SHP77 (cell line): ENCODE measurements at places on chromosomes 4 and X.

DNA sequence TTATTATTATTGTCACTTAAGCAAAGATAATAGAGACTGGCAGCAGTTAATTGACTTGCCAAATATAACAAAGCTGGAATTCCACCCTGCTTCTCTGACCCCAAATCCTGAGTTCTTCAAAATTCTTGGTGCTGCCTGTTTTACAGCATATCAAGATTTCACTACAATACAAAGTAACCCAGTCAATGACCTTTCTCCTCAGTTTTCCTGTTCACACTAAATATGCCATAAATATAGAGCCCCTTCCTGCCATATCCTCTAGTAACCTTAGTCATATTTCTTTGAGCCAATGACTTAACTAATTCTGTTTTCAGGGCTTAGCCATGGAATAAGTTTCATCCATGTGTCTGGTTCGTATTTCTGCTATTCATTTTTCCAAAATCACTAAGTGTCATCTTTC lies 315.3 kb upstream of the HS3ST1 start:
- DNase-seq = no peak

DNA sequence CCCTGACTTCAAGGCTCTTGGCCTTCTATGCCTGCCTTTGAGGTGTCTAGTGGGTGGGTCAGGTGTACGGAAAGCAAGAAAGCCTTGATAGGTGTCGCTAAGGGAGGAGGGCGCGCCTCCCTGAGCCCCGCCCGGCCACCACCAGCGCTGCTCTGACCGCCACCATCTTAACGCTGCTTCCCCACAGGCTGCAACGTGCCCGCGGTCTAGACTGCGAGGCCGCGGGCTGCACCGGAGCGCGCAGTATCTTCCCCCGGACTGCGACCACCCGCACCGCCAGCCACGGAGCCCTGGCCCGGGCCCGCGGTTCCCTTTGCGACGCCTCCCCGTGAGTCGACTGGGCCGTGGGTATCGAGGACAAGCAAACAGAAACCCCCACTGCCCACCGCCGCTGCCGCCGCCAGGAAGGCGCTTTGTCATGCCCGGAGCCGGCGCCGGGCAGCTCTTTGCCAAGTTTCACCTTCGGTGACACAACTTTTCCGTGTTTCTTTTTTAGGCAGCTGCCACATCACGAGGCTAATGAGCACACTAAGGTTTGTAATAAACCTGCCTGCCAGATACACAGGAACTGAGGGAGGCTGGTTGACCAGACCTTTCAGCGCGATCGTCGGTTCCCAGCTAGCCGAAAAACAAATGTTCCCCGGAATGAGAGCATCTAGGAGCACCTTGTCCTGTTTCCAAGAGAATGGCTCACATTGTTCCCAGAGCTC lies 335.8 kb upstream of the F9 start:
- no peak for DNase-seq

DNA sequence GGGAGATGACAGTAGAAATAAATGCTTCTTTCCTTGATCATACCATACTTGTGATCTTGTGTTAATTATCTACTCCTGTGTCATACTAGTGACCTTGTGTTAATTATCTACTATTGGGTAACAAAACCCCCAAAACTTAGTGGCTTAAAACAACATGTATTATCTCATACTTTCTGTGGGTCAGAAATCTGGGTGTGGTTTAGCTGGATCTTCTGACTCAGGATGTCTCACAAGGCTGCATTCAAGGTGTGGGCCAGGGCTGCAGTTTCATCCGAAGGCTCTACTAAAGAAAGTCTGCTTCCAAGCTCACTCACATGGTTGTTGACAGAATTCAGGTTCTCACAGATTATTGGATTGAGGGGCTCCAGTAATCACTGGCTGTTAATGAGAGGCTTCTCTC lies 70.3 kb upstream of the NDP start:
- DNase-seq = no peak

- DNase-seq = no peak
Measured at GRCh38 chr4:47531954-47532321, 46.9 kb downstream of the ATP10D start.

GRCh38 chr4:7073526-7074390 lies 5.9 kb upstream of the GRPEL1 start:
- DNase-seq = peak; percentile 18

GRCh38 chr4:138178566-138178965 lies 63.6 kb downstream of the SLC7A11 start:
- DNase-seq = no peak

- no peak for DNase-seq
Measured at GRCh38 chrX:149877636-149878035, 3.3 kb upstream of the MAGEA8 start.

GRCh38 chr4:92307866-92308265 lies 4.1 kb downstream of the GRID2 start:
- no peak for DNase-seq

- DNase-seq = no peak
Measured at GRCh38 chrX:41391606-41392005, 55.5 kb upstream of the NYX start.

GRCh38 chr4:182866746-182867145 lies 50.4 kb downstream of the DCTD start:
- no peak for DNase-seq

- no peak for DNase-seq
Measured at GRCh38 chrX:153669901-153670731, 3.5 kb downstream of the PNCK start.

GRCh38 chrX:2360731-2361130 lies 140.0 kb downstream of the DHRSX start:
- DNase-seq = no peak

DNA sequence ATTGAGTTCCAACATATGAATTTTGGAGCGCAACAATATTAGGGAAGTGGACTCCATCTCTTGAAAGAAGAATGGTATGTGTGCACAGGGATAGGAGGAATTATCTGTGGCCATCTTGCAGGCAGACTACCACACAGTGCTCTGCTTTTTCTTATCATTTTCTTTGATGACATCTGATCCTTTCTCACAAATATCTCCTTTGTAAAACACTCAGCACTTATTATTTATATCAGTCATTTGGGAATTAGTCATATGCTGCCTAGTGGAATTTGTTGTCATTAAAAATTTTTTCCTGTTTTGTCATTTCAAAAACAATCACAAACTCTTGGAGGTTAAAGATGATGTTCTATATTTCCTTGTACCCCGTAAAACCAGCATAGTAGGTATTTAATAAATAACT lies 444.3 kb upstream of the ATOH1 start:
- no peak for DNase-seq

DNA sequence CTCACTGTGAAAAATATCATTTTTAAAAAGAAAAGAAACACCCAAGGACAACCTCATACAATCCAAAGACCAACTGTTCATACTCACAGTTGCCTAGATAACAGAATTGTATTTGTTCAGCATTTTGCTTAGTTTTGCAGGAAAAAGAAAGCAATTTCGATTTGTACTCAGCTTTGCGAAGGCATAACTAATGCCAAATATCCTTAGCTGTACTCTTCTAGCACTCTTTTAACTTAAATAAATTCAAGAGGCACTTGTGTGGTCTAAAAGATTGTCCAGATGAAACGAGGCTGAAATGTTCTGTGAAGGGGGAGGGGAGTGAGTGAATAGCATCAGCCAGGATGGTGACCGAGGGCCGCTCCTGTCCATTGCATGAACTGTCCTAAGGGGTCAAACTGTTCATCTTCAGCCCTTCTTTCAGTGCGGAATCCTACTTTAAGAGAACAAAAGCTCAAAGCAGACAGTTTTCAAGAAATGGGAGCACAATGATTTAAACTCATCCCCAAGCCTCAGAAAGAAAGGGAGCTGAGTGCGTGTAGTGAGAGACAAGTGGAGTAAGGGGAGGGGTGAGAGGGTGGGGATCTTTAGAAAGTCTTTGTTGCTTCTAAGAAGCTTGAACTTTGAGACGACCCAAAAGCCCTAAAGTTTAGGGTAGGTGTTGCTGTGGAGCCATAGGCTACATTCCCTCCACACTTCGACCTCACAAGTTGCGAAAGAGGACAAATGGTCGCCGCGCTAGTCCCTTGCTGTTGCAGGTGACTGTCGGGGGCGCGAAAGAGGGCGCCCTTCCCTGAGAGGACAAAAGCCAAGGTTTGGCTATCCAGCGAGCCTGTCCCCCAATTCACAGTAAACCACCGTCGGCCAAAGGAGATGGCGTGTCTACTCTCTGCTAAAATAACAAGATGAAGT lies 4.0 kb upstream of the NEUROG2 start:
- no peak for DNase-seq

- peak; percentile 97 for DNase-seq
Measured at GRCh38 chr4:186651624-186652023, 72.0 kb downstream of the FAT1 start.

DNA sequence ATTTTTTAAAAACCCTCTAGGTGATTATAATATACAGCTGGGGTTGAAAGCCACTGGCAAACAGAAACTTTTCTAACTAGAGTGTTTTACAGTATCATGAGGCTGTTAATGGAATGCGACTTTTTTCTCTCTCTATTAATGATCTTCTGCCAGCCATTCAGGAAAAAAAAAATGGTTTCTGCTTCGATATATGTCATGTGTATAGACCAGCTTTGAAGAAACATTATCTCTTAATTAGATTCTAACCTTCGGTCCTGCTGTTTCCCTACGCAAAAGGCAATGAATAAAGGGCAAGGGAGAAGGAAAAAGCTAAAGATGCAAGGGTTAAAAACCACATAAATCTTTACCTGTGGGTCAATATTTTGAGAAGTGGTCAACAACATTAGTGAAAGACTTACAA lies 1662.1 kb upstream of the TENM3 start:
- DNase-seq = no peak

GRCh38 chrX:110836982-110837381 lies 41.4 kb upstream of the CHRDL1 start:
- DNase-seq = no peak

DNA sequence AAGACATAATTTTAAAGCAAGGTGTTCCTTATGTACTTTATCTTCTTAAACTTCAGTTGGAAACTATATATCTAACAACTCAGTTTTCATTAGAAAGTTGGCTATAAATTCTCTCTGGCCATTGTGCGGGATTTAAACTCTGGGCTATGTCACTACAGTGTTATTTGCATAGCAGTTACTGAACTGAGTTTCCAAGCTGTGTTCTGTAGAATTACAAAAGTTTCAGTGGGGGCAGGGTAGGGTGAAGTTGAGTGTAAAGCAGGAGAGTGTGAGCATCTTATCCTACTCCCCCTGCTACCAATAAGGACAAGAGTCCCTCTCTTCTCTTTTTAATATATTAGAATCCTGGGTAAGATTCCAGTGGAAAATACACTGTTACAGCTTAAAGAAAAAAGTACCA lies 254.5 kb upstream of the SLITRK2 start:
- DNase-seq = no peak

DNA sequence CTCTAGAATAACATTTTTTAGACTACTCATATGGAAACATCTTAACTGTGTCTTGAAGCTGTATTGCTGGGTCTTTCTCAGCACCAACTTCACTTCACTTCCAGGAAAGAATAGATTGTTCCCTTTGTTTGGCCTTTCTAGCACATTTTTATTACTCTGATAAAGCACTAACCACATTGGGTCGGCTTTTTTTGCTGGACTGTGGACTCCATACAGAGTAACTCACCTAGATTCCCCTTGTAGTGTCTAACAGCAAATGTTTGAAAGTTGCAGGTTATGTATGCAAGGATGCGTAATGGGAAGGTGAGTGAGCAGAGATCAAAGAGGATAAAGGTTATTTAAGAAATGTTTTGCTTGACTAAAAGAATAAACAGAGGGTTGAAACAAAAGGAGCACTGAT lies 101.2 kb downstream of the MMRN1 start:
- no peak for DNase-seq

GRCh38 chr4:183700407-183700806 lies 41.3 kb downstream of the TRAPPC11 start:
- DNase-seq = no peak

GRCh38 chr4:112765317-112765974 lies 128.5 kb downstream of the LARP7 start:
- peak; percentile 2 for DNase-seq

DNA sequence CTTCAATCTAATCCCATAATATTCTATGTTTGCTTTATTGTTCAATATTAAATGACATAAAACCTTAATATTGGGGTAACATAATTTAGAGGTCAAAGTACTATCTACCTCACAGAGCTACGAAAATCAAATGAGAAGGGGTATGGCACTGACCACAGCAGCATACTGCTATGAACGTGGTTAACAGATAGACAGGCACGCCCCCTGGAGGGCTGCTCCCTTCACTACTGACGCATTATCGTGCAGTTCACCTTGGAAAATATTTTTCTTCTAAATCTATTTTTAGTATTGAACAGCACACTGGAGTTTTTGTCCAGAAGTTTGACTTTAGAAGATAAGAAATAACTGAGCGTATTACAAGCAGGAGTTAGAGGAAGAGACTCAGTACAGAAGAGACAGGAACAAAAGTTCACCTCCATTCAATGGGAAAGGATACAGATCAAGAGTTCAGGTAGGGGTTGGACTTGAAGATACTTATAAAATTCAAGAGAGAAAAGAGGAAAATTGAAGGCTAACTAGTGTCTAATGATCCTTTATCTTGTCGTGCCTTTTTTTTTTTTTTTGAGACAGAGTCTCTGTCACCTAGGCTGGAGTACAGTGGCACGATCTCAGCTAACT lies 22.7 kb downstream of the MAP9 start:
- peak; percentile 3 for DNase-seq

DNA sequence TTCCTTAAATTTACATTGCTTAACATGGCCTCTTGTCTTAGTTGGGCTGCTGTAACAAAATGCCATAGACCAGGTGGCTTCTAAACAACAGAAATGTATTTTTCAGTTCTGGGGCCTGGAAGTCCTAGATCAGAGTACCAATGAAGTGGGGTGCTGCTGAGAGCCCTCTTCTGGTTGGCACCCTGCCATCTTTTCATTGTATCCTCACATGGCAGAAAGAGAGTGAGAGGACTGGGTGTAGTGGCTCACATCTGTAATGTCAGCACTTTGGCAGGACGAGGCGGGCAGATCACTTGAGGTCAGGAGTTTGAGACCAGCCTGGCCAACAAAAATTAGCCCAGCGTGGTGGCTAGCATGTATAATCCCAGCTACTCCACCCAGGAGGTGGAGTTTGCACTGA lies 12.0 kb upstream of the KLB start:
- no peak for DNase-seq

- DNase-seq = no peak
Measured at GRCh38 chr4:42515156-42515884, 118.0 kb downstream of the SHISA3 start.

GRCh38 chr4:150886597-150886996 lies 128.5 kb downstream of the LRBA start:
- DNase-seq = no peak

GRCh38 chr4:95585016-95585695 lies 36.4 kb upstream of the UNC5C start:
- DNase-seq = no peak

- DNase-seq = no peak
Measured at GRCh38 chr4:168705121-168705520, 208.3 kb downstream of the PALLD start.

DNA sequence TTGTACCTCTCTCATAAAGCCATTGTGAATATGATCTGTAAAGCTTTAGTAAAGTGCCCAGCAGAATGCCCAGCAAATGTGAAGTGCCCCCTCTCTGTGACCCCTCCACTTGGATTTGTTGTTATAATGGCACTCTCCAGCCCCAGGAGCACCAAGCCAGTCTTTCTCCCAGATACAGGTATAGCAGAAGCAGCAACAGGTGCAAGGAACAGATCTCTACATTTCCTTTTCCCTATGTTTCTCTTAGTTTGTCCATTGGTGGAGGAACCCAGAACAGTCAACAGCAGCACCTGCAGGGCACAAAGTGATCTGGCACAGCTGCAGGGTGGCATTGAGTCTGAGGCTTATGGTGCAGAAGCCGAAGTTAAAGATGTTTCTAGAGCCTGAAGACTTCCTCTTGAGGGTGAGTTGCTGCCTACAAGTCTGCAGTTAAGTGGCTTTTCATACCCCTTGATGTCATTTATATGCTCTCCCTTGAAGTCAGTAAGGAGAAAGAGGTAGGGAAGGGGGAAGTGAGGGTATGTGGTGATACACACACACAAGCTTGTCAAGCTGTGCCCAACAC lies 16.1 kb upstream of the CXCL3 start:
- peak; percentile 47 for DNase-seq
